ENCODE measurements at places on chromosomes 2 and 18. TPM values are rescaled to one million over a fixed set of nuclear protein-coding genes. Genes with fewer than 3 reads are reported as not detected.

Gene DNAJC5G
- total RNA-seq = not detected

Gene RNF125
- total RNA-seq = 9.2 TPM

Gene SLC5A7
- 3.7 TPM for total RNA-seq

Gene TSGA10
- total RNA-seq = 19.9 TPM

Gene CNDP1
- total RNA-seq = 0.31 TPM

Gene ADD2
- 2.1 TPM for total RNA-seq

Gene LAMA1
- 2.7 TPM for total RNA-seq

Data from ureter (tissue), 1 donor.